ENCODE measurements at places on chromosomes 6 and 20.

- no peak for DNase-seq
Measured at GRCh38 chr6:47492355-47492754, 14.8 kb downstream of the CD2AP start.

GRCh38 chr20:17761604-17762003 lies 61.8 kb downstream of the BANF2 start:
- no peak for DNase-seq

GRCh38 chr20:8309634-8310033 lies 177.6 kb downstream of the PLCB1 start:
- DNase-seq = peak; percentile 82

- DNase-seq = no peak
Measured at GRCh38 chr20:23773127-23773526, 22.4 kb upstream of the CST1 start.

DNA sequence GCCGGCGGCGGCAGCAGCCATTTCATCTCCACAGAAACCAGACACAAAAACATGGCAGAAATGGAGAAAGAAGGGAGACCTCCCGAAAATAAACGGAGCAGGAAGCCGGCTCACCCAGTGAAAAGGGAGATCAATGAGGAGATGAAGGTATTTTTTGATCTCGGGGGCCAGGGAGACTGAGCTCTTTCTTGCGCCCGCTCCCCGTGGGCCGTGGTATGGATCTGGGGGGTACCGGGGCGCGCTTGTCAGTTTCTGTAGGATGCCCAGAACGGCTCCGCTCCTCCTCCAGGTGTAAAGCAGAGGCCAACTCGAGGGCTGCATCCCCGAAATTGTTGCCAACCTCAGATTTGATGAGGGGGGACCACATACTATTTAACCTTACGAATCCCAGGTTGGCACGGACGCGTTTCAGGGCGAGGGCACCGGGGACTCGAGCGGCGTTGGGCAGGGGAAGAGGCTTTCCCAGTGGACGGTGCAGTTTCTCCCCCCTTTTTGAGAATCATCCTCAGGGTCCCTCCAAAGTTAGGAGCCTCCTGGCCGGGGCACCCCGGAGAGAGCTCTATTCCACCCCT lies 735 bp downstream of the SOBP start:
- DNase-seq = no peak

GRCh38 chr6:108175176-108175591 lies 9.4 kb downstream of the NR2E1 start:
- DNase-seq = no peak

- DNase-seq = no peak
Measured at GRCh38 chr6:26260725-26261490, 104.1 kb upstream of the BTN3A2 start.

DNA sequence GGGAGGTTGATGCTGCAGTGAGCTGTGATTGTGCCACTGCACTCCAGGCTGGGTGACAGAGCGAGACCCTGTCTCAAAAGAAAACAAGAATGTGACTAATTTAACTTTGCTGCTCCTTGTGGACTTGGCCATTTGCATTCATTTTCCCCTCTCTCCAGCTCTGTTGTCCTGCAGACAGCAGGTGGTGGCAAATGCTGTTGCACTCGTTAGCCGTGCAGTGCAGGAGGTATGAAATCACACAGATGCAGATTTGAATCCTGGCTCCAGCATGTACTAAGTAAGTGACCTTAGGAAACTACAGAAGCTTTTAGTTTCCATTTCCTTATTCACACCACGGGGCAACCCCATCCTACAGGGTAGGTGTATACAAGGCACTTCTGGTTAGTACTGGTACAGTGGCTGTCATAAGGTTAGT lies 9.6 kb upstream of the BEND3 start:
- peak; percentile 45 for DNase-seq

DNA sequence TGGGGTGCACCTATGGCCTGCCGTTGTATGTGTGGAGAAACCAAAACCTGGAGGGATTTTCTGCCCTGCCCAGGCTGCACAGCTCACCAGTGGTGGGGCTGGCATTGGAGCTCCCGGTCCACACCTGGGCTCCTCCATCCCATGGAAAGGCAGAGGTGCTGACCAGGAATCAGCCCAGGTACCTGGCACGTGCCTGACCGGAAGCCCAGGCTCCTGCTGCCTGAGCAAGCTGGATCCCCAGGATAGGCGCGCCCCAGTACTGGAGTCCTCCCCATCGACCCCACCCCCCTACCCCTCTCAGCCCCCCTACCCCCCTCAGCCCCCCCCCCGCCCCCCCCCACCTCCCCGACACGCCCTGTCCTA lies 39.9 kb upstream of the HMGA1 start:
- DNase-seq = no peak

GRCh38 chr20:18058661-18059467 lies 1.1 kb upstream of the OVOL2 start:
- no peak for DNase-seq

All from renal cortical epithelial cell (primary cell).